ENCODE measurements at places on chromosomes 2 and 18.

- DNase-seq, result no peak
Observed at GRCh38 chr18:54960197-54960596, 936 bp upstream of the CCDC68 start.

- DNase-seq, result peak; percentile 53
Observed at GRCh38 chr2:108607706-108608301, 73.5 kb downstream of the LIMS1 start.

DNA sequence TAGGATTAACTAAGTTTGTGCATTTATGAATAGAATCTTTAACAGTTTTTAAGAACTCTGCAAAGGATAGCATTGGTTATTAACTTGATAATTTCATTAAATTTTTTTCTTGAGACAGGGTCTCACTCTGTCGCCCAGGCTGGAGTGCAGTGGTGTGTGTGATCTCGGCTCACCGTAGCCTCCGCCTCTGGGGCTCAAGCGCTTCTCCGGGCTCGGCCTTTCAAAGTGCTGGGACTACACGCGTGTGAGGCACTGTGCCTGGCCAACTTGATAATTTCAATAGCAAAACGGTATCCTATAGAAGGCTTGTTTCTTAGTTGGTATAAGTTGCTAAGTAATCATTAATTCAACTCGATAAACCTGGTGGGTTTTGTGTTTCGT lies 38.0 kb downstream of the ADNP2 start:
- DNase-seq, result peak; percentile 6

DNA sequence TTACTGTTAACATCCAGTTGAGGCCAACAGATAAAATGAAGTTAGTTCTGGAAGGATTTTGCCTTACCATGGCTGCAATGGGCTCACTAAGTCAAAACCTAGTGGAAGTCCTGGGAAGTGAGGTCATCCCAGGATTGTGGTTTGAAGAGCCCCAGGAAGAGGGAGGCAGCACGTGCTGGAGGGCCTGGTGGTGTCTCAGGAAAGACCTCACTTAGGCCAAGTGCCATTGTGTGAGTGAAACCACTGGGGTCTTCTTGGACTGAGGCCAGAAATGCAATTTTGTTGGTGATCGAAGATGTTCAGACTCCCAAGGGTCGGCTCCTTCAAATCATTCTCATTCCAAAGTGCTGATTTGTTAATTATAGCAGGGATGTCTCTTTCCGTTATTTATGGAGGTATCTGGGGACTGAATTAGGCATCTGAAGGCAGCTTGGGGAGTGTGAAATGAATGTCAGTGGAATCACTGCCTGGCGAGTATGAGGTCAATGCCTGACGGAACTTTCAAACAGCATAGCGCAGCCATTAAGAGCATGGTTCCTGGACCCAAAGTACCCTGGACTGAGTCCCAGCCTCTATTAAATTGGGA lies 60.0 kb downstream of the IL1R2 start:
- DNase-seq, result no peak

- DNase-seq, result no peak
Observed at GRCh38 chr2:124755386-124755785, 730.3 kb downstream of the CNTNAP5 start.

GRCh38 chr2:37325625-37326071 lies 1.0 kb upstream of the PRKD3 start:
- DNase-seq, result no peak

GRCh38 chr2:23297112-23297511 lies 87.9 kb upstream of the KLHL29 start:
- DNase-seq, result no peak

- DNase-seq, result no peak
Observed at GRCh38 chr2:235026649-235027557, 75.1 kb downstream of the SH3BP4 start.

DNA sequence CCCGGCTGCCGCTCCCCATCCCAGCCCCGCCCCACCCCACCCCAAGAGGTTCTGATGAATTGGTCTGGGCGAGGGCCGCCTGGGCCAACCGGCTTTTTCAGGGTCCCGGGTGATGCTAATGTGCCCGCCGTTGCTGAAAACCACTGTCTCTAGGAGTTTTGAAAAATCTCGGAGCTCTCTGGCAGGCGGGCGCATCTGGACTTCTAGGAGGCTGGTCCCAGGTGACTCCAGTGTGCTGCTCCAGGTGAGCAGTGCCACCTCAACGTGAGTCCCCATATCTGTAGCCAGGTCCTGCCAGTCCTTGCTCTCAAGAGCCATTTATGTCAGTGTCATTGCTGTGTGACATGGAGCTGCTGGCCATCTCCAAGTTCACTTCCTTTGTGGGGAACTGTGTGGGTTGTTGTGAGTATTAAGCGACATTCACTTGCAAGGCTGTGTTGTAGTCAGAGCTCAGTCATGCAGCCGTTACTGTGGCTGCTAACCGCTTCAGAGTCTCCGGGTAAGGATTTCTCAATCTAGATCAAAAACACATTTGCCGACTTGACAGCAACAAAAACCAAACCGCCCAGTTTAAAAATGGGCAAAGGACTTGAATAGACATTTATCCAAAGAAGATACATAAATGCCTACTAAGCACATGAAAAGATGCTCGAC lies at the start of gene RFX8:
RFX8 (minus strand) TSS at position 382 of the 654 bp plus-strand sequence. CDS start 8,264 bp downstream, outside the sequence.
- DNase-seq, result no peak

DNA sequence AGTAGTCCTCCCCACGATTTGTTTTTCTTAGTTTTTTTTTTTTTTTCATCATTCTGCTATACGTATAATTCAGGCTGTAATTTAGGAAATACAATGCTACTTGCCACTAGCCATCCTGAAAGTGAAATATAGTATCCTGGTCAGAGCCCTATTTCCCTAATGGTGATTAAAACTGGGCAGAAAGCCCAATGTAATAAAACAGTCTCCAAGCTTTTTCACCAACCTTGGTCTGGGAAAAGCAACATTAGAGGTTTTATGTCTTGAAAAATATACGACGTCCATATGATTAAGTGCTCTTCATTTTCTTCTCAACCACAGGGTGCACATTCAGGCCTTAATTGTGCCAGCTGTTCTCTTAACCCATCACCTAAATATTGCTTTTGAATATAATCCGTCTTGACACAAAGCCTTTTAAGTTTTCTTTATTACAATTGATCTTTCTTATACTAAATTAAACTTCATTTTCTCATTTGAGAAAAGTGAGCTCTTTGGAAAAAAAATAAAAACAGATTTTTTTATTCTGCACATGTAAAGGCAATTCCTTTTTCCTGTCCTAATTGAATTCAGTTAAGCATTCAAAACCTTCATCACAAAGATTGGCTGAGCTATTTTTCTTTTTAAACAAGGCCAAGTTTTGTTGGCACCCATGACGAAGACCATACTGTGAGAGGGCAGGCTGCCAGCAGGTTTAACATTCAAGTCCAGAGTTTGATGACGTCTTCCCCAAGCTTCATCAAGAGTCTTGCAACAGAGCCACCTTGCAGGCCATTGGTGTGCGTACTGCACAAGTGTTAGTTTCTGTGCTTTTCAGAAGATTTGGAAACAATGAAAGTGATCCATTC lies 52.7 kb downstream of the MAP2 start:
- DNase-seq, result peak; percentile 62

- DNase-seq, result no peak
Observed at GRCh38 chr2:181312515-181312927, 144.7 kb upstream of the ITGA4 start.

- DNase-seq, result no peak
Observed at GRCh38 chr2:46829231-46829995, 86.2 kb downstream of the MCFD2 start.

GRCh38 chr2:33108483-33109443 lies 162.0 kb downstream of the LTBP1 start:
- no peak for DNase-seq

GRCh38 chr2:60552851-60553494 lies 481 bp downstream of the BCL11A start:
- DNase-seq, result no peak

GRCh38 chr2:236242057-236242495 lies 22.1 kb downstream of the ASB18 start:
- DNase-seq, result no peak

DNA sequence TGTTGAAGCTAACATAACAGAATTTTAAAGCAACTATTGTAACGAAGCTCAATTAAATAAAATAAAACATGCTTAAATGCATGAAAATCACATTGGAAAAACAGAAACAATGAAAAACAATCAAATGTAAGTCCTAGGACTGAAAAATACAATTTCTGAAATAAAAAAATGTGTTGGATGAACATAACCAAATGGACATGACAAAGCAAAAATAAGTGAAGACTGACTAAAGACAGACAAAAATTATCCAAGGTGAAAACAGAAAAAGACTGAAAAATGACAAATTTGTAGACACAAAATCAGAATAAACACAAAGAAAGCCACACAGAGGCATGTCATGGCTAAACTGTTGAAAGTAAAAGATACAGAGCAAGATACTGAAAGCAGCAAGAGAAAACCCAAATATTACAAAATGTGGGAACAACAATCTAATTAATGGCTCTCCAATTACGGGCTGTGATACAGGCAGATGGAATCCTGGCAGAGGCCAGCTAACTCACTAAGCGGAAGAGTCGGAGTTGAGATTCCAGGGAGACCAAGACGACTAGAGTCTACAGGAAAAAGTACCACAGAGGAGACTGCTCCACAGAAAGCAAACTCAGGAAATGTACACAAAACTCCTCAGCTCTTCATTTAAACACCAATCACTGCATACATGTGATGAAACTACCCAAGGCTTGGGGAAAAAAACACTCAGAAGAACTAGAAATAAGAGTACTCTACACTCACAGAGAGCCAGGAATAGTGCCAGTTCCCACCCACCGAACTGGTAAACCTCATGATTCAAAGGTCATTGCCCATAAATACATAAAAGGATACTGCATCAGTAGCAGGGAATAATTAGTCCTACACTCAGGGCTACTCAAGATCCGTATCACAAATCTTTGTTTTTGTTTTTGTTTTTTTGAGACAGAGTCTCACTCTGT lies 83.6 kb downstream of the ATAD2B start:
- DNase-seq, result no peak

Data from globus pallidus (tissue), 1 donor.